ENCODE measurements at places on chromosomes 7 and 10.

GRCh38 chr7:64625114-64626082, 40.5 kb upstream of the ZNF107 start:
- no peak for DNase-seq

GRCh38 chr10:93871671-93872204, 22.0 kb upstream of the SLC35G1 start:
- DNase-seq, result no peak

DNA sequence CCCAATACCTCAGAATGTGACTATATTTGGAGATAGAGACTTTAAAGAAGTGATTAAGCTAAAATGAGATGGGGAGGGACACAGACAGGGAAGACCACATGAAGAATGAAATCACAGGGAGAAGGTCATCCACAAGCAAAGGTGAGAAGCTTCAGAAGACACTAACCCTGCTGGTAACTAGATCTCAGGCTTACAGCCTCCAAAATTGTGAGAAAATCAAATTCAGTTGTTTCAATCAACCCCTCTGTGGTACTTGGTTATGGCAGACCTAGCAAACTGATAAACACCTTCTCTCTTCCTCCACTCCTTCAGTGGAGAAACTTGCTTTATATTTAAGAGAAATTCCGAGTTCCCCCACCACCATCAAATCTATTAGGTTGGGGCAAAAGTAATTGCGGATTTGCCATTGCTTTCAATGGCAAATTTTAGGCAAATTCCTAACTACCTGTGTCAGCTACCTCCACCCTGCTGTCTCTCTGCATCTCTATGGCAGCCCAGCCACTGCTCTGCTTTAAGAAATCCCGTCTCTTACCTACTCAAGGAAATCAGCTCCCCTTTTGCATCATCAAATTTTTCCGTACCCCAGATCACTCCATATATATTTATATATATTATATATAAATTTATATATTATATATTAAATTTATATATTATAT, 38.2 kb downstream of the SEMA3E start:
- DNase-seq, result no peak

- DNase-seq, result no peak
Observed at GRCh38 chr7:128703609-128704241, 31.6 kb downstream of the GARIN1A start.

DNA sequence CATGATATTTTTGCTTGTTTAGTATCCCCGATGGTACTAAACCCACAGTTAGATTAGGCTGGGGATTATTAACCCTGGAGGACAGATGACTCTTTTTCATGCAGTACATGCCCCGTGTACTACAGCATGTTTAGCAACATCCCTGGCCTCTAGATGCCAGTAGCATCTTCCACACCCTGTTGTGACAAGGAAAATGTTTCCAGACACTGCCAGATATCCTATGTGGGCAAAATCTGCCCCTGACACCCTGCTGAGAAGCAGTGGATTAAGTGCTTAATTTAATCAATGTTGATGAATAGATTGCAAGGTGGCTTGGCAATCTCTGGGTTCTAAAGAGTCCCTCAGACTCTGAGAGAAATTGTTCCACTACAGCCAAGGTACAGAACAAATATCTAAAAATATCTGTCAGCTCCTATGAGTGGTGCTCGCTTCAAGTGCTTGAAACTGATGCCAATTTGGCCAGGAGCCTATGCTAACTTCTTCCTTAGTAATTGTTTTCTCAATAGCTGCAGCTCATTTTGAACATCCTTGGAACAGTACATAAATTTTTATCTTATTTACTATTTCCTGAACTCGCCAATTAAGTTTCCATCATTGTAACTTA, 247.0 kb downstream of the SORCS1 start:
- DNase-seq, result no peak

DNA sequence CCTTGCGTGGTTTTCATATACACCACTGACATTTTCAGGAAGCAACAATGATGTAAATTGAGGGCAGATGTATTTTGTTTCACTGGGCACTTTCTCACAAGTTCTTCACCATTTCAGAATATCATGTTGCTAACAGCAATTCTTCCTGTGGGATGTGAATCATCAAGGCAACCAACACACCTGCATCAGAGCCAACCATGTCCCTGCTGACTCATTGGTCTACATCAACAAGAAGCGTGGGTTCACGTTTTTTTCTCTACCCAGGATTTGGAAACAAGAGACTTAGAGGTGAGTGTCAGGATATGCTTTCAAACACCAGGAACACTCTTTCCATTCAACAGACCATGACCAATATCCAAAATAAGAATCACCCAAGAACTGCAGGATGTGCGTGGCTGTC, 203.9 kb downstream of the TEX36 start:
- no peak for DNase-seq

DNA sequence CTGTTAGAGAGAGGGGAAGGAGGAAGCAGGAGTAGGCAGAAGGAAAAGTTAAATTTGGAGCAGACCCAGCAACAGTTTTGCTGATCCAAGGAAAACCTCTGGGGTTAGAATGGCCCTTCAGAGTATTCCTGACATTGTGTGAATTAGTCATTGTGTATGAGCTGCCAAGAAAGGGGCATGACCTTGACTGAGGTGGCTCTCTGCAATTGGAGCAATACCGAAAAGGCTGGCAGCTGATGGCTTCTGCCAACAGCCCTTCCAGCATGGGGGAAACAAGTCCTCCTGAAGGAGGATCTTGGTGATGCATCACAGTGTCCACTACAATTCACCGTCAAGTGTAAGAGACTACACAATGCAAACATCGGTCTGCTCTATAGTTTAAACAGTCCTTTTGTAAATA, 20.6 kb upstream of the WASL start:
- DNase-seq, result no peak
